Cardiac muscle cell (in vitro differentiated cells and primary cell): ENCODE measurements at places on chromosomes 4 and X.

GRCh38 chr4:75658876-75659275 lies 14.3 kb downstream of the G3BP2 start:
- DNase-seq, result peak; percentile 39

GRCh38 chr4:108978066-108978465 lies 215.2 kb upstream of the ETNPPL start:
- no peak for DNase-seq

- DNase-seq, result peak; percentile 0
These were observed 35.3 kb upstream of the VSIG4 start for GRCh38 chrX:66074920-66075879.

DNA sequence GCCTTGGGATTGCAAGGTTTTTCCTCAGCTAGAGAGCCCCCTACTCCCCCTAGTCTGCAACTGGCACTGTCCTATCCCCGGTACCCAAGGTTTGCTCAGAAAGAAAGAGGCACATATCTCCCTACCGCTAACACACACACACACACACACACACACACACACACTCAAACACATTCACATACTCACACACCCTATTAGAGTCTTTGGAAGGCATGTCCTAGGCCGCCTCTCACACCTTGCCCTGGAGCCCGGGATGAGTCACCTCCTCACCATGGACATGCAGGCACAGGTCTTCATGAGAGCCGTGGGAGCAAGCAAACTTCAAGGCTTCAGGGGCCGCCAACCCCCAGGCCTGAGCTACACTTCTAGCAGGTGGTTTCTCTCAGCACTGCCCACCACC lies 49.2 kb downstream of the PJA1 start:
- DNase-seq, result no peak

DNA sequence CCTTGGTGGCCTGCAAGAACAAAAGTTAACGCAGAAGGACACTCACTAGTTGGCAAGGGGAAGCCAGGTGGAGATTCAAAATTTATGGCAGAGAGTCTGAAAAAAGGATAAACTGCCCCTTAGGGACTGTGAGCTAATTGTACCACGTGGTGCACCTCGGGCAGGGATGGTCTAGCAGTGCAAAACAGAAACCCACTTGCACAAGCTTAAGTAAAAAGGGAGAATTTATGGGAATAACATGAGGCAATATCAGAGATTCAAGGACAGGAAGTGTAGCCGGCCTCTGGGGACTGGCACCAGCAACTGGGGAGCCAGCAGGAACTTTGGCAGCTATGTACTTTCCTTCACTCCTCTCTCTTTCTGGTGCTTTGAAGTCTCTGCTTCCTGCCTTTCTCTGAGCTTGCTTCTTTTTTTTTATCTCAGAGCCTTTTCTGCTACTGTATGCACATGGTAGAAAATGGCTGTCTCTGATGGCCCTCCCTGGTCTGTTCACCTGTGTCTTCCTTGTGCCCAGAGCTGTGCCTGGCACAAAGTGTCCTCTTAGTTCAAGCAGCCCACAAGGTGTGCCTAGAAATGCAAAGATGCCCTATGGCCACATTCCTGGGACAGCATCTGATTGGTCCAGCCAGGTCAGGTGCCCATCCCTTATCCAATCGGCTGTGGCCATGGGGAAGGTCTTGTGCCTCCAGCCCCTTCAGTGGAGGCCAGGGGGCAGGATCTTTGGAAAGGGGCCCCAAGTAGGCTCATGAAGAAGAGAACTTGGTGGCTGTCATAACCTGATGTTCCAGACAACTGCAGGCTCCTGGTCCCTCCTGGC lies 114.8 kb upstream of the ATP6AP2 start:
- no peak for DNase-seq

DNA sequence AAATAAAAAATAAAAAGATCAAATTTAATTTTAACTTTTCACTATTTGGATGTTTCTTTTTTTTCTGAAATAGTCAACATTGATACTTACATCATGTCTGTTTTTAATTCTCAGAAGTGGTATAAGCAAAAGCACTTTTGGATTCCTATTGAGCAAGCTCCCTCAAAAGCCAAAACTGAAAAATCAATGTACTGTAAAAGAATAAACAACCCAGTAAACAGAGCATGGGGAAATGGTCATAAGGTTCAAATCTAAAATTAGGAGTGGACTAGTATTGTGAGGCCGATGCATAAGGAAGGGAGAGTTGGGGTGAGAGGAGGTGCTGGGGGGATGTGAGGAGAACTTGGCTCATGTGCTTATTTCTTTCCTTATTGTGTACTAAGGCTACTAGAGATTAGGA lies 37.9 kb downstream of the NUDT6 start:
- DNase-seq, result no peak

DNA sequence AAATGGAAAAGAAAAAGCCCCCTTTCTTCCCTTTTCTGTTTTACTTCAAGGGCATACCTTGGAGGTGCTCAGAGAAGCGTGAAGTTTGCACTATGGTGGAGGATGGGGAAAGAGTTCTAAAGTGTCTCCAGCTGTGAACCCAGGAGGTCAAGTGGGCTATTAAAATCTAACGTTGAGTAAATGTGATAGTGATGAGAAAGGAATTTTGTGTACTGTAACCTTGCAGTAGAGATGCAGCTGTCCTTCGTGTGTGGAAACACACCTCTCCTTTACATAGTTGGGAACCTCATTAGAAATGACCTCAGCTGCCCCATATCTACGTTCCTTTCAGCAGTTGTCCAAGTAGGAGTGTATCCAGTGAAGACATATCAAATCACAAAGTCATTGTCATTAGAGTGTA lies 26.5 kb downstream of the ADH5 start:
- peak; percentile 73 for DNase-seq

GRCh38 chr4:78669453-78669852 lies 106.7 kb upstream of the BMP2K start:
- no peak for DNase-seq

DNA sequence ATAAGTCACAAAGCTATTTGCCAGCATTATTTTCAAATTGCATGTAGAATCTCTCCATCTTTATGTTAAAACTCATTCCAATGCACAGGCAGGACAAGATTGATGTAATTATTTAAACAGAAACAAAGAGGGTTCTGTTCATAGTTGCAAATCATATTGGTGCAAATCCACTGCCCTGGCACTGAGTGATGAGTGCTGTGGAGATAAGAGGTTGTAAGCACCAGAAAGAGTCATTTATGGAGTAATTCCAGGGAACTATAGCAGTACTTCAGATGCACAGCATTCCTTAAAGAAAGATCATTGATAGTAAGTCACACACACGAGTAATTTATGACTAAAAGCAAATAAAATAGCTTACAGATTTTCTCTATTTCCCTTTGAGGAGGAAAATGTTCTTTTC lies 337.7 kb upstream of the CTSO start:
- DNase-seq, result peak; percentile 42

GRCh38 chr4:154593868-154594267 lies 3.3 kb upstream of the FGA start:
- no peak for DNase-seq

DNA sequence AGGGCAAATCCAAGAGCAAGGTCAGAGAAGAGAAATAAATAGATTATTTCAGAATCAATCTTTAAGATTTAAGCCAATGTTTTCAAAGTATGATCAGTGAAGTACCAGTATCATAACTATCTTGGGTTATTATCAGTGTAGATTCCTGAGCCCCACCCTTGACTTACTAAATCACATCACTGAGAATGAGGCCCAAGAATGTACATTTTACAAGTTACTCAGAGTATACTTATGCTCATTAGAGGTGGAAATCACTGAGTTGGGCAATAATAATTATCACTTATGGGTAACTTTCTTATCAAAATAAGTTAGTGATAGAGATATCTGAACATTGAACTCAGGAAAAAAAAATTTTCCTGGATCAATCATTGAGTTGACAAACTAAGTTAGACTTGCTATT lies 121.6 kb upstream of the NOCT start:
- no peak for DNase-seq
